M059J (cell line): ENCODE measurements at places on chromosomes 1 and 21.
A peak's percentile ranks its signal among the peaks of the same experiment; 100 is the strongest.

DNA sequence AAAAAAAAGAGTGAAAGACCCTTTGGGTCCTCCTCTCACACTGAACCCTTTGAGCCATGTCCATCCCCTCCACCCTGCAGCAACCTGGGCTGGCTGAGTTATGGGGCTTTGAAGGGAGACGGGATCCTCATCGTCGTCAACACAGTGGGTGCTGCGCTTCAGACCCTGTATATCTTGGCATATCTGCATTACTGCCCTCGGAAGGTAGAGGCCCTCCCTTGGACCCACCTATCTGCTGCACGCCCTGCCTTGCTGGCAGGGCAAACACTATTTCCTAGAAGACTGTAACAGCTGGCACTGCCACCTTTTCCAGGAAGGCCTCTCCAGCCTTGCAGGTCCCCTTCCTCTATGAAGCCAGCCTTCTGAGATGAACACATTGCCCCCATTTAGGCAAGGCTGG is 1.1 kb downstream of the SLC50A1 start:
- DNase-seq, result no peak

DNA sequence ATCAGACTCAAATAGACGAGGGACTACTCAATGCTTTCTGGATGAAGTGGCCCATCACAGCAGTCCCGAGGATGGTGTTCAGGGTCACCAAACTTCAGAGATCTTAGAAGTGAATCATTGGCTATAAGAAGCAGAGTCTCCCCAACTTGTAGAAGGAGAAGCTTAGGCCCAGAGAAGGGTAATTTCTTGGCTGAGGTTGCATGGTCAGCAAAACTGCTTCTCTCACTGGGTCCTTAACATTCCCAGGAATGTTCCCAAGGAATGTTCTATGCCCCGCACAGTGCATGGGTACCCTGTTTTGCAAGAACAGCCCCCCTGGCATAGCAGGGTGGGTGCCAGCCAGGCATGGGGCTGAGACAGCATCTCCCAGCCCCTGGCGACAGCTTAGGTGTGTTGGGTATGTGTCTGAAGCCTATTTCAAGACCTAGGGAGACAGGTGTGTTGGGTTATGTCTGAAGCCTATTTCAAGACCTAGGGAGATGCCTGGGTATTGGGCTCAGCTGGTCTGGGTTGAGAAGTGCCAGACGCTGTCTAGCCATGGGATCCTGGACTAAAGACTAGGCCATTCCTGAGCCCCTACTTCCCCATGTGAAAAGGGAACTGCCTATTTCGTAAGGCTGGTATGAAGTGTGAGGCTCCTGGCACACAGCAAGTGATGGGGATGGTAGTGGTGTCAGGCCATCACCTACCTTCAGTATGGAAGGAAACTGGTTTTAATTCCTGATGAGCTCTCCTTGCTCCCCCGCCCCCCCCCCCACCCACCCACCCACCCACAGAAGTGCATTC is 26.1 kb downstream of the PADI6 start:
- DNase-seq, result no peak

DNA sequence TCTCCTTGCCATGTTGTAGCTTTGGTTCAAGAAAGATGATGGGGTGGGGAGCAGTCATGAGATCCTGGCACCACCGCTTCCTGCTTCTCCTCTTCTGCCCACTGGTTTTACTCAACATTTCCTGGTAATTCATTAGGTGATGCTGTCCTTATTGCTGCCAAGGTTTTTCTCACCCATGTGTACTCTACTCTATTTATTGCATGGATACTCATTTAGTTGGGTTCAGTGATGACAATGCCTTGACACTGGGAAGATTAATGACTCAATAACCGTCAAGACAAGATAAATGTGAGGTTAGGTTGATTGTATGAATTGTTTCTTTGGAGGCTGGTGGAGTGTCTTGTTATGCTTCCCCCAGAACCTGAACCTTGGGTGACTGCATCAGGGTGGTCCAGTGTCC is 484.2 kb downstream of the SIPA1L2 start:
- peak; percentile 51 for DNase-seq

DNA sequence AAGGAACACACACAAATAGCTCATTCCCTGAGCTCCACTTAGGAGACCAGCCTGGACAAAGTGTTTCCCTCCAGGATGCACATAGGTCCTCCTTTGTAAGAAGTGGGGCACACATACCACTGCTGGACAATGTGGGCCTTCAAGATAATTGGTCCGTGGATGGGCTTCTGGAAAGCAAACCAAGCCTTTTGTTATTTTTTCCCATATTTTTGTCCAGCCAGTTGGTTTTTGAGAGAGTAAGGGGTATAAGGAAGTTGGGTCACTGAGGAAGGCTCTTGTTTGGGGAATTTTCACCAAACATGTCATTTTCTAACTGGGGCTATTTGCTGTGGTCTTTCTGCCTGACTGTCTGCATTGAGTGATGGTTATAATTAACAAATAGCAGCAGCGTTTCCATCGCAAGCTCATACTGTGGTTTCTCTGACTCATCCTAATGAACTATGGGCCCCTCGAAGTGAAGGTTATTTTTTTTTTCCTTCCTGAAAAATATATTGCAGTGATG is 306.3 kb upstream of the DUSP10 start:
- peak; percentile 83 for DNase-seq

DNA sequence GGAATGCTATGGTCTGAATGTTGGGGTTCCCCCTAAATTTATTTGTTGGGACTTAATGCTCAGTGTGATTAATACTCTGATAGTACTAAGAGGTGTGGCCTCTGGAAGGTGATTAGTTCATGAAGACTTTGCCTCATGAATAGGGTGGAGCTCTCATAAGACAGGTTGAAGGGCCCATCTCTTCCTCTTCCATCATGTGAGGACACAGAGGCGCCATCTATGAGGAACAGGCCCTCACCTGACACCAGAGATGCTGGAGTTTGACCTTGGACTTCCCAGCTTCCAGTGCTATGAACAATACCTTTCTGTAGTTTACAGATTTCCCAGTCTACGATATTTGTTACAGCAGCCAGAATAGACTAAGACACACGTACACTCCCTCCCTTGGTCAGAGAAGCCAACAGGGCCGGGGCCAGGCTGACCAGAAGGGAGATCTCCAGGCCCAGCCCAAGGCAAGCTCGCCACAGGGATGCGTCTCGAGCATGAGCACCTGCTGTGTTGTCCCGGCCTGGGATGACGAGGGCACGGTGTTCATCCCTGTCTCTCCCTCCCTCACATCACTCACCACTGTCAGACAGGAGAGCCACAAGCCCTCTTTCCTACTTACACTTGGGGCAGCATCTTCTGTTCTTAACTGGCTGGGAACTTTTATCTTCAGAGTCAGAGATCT is 4.7 kb upstream of the ABCG1 start:
- DNase-seq, result no peak

- peak; percentile 30 for DNase-seq
Measured at GRCh38 chr1:167594822-167595221, 35.2 kb upstream of the RCSD1 start.

- DNase-seq, result no peak
Measured at GRCh38 chr1:228096416-228097332, 6.5 kb downstream of the C1orf35 start.

DNA sequence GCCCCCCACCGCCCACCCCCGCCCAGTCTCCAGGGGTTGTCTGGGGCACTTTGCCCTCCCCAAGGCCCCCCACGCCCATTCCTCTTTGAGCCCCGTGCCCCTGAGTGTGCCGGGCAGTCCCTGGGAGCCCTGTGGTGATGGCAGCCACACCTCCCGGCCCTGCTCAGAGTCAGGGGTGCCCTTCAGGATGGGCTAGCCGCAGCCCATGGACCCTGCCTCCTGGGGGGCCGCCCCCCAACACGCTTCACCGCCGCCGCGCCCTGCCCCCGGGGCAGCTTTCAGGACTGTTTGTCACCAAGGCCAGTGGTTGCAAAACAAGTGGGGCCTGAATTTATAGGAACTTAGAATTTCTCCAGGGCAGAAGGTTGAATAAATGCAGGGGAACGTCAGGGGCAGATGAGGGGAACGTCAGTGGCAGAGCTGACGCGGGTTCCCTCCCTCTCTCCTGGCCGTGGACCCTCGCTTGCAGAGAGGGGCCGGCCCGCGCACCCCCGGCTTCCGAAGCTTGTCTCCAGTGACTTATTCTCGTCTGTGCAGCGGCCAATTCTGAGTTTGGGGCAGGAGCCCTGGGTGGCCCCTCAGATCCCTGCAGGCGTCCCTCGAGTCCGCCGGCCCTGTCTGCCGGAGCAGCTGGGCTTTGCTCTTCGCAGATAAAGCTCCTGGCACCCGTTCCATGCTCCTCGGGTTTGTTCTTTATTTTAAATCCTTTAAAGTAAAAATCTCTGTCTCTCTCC is 41.2 kb upstream of the ADARB1 start:
- no peak for DNase-seq

GRCh38 chr1:160354388-160354985 is 11.3 kb downstream of the NCSTN start:
- DNase-seq, result peak; percentile 18

GRCh38 chr1:181135815-181136737 is 47.6 kb downstream of the IER5 start:
- peak; percentile 93 for DNase-seq

DNA sequence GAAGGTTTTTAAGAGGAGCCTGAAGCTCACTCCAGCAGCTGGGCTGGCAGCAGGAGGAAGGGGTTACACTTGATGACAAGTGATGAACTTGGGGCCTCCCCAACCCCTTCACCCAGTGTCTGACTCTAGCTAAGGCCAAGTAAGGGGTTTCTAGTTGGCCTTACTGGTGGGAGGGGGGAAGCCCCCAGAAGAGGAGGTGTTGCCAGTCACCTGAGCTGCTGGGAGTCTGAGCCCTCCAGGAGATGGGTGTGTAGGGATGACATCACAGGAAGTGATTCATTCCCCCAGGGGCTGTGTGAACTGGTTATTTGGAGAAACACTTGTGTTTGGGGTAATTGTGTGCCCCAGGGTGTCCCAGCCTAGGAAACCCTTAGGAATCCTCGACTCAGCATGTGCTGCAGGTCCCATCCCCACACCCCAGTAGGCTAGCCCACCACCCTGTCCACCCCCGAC is 3.1 kb downstream of the PADI1 start:
- DNase-seq, result peak; percentile 98

DNA sequence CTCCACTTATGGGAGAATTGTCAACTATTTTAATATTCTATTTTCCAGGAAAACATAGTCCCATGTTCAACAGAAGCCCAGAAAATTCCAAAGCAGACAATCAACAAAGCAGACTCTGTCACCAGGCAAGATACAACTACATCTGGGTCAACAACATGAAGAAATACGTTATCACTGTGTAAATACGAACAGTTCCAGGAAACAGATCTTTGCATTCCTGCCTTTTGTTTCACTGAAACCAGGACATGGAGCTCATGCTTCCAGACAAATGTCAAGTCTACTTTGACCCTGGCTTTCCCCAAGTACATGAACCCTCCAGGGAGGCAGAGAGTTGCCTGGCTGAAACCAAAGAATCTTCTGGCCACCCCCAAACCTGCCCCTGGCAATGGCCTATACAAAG is 106.7 kb downstream of the SETD4 start:
- DNase-seq, result no peak

GRCh38 chr1:240280560-240281322 is 189.1 kb downstream of the FMN2 start:
- DNase-seq, result no peak

GRCh38 chr1:245956225-245956624 is 550.9 kb downstream of the SMYD3 start:
- DNase-seq, result peak; percentile 52
